ENCODE measurements at places on chromosomes 12 and 14.

- DNase-seq, result no peak
These were observed 1.5 kb upstream of the NOXRED1 start for GRCh38 chr14:77424862-77425261.

DNA sequence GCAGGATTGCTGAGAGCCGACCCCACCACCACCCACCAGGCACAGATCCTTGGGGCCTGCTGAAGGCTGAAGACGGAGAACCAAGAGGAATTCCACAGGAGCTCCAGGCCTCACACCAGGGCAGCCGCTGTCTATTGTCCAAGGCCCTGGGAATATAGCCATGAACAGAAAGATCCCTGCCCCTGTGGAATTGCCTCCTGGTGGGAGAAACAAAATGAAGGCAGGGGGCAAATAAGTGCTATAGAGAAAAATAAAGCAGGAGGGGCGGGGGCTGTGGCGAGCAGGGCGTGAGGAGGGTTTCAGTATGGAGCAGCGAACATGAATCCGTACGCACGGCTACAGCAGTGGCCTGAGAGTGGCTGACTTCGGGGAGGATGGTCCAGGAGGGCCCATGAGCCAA lies 96.1 kb downstream of the EML1 start:
- no peak for DNase-seq

- DNase-seq, result no peak
These were observed 61.8 kb downstream of the PIK3C2G start for GRCh38 chr12:18323159-18323558.

- DNase-seq, result no peak
These were observed 65.1 kb downstream of the CRADD start for GRCh38 chr12:93742110-93742934.

GRCh38 chr12:128259556-128260070 lies 7.4 kb upstream of the TMEM132C start:
- no peak for DNase-seq

- DNase-seq, result no peak
These were observed 3.7 kb downstream of the USP44 start for GRCh38 chr12:95547522-95548055.

- no peak for DNase-seq
These were observed 1119.2 kb upstream of the TMEM132C start for GRCh38 chr12:127147724-127148123.

GRCh38 chr14:65179918-65180724 lies 77.8 kb upstream of the MAX start:
- no peak for DNase-seq

DNA sequence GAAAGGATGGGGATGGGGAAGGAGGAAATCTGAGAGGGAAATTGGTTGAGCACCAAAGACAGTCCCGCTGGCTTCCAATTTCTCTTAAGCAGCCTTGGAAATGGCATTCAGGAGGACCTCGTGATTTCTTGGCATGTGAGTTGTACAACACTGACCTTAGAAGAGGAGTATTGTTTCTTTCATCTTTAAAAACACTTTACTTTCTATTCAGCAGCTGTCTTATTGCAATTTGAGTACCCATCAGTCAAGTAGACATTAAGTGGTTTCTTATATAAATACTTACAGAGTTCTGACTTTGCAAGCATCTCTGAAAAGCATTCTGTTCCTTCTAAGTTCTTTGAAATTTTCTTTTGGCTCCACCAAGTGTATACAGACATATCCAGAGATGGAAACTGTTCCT lies 83.2 kb downstream of the LMNTD1 start:
- no peak for DNase-seq

DNA sequence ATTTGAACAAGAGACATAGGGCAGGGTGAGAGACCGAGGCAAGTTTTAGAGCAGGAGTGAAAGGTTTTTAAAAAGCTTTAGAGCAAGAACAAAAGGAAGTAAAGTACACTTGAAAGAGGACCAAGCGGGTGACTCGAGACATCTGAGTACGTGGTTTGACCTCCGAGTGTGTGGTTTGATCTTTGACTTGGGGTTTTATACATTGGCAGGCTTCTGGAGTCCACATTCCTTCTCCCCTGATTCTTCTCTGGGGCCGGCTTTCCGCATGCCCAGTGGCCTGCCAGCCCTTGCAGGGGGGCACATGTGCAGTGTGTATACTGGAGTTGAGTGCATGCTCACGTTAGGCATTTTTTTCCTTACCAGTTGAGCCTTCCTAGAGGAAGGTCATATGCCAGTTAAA lies 96.3 kb downstream of the SLC15A4 start:
- DNase-seq, result no peak

- DNase-seq, result no peak
These were observed 100.7 kb upstream of the ATF7IP start for GRCh38 chr12:14264778-14265177.

- DNase-seq, result no peak
These were observed 37.7 kb downstream of the RAB35 start for GRCh38 chr12:120078868-120079267.

- DNase-seq, result no peak
These were observed 66.7 kb downstream of the SMOC1 start for GRCh38 chr14:69945912-69946311.

DNA sequence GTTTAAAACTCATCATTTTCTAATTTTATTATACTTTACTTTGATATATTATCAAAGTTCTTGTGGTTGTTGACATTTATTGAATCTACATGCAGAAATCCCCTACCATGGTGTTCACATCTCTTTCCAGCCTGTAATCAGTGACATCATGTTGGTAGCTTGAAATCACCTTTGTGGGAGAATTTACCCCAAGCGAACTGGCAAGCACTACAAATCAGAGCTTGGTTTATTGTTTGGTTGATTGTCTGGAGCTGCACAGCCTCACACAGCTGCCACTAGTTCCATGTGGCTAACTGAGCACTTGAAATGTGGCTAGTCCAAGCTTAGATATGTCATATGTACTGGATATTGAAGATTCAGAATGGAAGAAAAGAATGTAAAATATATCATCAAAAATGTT lies 15.4 kb upstream of the KRT5 start:
- DNase-seq, result no peak

DNA sequence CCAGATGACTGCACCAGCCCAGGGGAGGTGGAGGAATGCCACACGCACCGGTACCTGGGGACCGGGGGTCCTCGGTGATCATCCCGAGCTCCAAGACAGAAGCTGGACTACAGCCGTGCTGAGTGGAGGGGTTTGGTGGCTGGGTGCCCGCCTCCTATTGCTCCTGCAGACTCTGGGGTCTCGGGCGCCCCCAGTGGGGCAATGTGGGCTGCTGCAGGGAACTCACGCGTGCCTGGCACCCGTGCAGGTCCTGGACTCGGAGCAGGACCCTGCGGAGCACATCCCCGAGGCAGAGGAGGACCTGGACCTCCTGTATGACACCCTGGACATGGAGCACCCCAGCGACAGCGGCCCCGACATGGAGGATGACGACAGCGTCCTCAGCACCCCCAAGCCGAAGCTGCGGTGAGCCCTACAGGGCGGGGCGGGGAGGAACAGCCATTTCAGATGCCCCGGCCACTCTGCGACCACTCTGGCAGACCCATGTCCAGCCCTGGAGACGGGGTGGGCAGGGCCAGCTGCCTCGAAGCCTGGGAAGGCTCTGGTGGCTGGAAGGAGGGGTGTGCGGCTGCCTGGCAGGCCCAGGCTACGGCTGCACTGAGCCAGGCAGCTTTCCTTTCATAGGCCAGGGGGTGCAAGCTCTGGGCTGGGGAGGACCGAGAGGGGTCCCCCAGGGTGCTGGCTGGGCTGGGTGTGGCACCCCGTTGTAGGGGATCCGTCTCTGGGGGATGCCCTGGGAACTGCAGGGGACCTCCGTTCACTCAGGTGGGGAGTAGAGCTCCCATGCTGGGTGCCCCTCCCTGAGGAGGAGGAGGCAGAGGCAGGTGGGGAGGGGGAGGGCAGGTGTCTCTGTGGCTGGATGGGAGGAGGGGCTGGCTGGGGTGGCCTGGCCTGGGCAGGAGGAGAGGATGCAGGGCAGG lies 21.6 kb upstream of the TEX22 start:
- no peak for DNase-seq

- DNase-seq, result no peak
These were observed 43.0 kb downstream of the TXNRD1 start for GRCh38 chr12:104258476-104259067.

DNA sequence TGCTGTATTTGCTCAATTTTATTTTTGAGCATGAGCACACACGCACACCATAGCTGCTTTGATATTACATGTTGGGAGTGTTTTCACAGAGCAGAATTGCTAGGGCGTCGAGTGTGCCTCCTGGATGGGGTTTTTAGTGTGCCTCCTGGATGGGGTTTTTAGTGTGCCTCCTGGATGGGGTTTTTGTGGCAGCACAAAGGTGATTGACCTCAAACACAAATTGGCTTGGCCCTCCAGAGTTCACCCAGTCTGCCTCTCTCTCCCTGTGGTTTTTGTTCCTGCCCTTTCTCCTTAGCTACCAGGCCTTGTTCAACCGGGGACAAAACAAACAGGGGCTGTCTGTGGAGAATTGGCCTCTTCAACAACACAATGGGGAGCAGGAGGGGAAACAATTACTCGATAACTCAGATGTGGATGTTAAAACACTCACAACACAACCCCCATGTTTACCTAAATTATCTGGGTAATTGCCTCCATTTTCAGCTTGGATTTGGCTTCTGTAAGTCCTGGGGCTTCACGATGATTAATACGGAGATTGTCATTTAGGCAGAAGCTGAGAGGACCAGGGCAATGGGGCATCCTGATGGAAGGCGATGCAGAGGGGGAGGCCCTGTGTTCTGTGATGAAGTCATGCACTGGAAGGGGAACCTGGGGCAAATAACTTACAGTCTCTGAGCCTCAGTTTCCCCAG lies 26.9 kb downstream of the TBX3 start:
- DNase-seq, result no peak

DNA sequence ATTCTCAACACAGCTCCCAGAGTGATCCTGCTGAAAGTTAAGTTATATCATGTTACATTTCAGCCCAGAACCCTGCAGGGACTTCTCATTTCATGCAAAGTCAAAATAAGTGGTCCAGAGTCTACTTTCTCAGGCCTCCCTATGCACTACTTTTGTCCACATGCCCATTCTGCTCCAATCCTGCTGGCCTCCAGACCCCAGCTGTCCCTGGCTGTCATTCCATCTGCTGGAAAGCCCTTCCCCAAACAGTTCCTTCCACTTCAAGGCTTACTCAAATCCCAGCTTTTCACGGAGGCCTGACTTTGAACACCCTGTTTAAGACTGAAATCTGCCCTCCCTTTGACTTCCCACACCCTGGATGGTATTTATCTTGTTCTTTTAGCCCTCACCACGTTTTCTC lies 109.8 kb upstream of the DNM1L start:
- no peak for DNase-seq

DNA sequence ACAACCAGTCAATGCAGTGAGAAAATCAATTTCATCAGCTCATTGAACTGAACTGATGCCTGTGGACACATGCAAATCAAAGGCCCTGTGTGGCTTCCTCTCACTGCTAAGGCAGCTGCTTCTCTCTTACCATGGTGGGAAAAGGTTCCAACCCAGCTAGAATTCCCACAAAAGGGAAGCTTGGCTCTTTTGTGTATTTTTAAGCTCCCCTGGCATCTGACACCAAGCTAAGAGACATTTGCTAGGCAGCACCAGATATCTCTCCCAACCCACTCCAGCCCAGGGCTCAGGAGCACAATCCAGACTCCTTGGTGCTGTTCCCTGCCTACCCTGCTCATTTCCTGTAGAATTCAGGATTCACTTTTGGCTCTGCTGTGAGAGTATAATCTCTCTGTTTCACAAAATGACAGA lies 129.6 kb downstream of the GXYLT1 start:
- DNase-seq, result no peak

- no peak for DNase-seq
These were observed 143.5 kb upstream of the AMIGO2 start for GRCh38 chr12:47223031-47223847.

DNA sequence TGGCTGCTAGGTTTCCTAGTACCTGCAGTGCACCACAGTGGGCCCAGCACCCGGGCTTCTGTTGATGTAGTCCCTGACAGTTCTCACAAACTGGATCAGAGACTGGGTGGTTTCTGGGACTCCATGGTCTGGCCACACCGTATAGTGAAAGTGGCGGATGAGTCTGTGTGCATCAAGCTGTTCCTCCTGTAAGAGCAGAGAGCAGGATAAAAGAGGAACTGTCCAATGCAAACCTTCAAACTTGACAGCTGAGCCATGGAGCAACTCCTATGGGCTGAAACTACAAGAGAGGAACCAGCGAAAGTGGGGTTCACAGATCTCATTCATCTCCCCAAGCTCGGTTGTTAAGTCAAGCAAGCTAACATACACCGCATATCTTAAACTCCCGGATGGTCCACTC lies 102.8 kb downstream of the PTPRB start:
- DNase-seq, result no peak
